ENCODE measurements at places on chromosomes 7 and 10.
A peak's percentile ranks its signal among the peaks of the same experiment; 100 is the strongest.

GRCh38 chr7:37249240-37249639 lies 199.4 kb downstream of the ELMO1 start:
- DNase-seq, result no peak

DNA sequence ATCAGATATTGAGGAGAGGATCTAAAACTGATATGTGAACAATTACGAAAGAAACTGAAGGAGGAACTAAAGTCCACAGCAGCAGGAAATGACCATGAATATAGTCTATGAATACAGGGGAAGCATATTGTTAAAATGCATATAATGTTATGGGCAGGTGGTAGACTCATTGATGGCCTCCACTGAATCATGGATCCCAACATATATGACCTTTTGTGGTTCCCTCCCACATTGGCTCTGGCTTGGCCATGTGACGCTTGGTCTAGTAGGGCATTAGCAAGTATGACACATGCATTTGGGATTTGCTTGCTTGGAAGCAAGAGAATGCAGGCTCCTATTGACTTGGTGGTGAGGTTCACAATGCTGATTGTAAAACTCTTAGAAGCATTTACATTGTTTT lies 55.2 kb upstream of the RAB18 start:
- no peak for DNase-seq

DNA sequence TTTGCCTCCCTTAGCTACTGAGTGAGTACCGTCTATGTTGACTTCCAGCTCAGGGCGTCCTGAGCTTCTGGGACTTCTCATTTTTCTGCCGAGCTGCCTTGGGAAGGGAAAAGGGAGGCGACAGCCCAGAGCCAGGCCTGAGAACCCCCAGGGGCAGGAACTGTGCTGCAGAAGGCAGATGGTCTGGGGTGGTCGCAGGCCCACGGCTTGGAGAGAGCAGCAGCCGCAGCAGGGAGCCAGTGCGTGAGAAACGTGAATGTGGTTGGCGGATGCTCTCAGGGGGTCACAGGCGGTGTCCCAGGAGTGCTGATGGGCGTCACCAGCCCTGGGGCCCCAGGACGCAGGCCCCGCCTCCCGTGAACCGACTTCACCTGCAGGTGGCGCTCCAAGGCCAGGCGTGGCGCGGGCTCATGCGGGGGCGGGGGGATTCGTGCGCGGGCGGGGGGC lies 9.2 kb upstream of the PWWP2B start:
- peak; percentile 40 for DNase-seq

DNA sequence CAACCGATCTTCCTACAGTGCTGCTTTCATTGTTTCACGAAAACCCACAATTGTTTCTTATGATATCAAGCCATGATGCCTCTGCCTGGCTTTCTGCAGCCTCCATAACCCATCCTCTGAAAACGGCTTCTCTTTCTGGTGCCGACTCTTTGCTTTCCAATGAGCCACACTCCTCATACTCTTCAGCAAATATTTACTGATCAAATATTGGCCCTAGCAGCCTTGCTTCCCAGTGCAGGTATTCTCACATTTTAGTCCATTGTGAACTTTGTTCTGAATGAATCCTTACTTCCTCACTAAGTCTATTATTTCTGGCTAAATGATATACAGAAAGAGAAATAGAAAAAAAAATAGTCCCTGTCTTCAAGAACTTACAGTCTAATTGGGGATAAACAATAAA lies 35.5 kb downstream of the LAMB1 start:
- DNase-seq, result no peak

GRCh38 chr10:6211341-6211670 lies 8.6 kb downstream of the PFKFB3 start:
- DNase-seq, result no peak

GRCh38 chr10:104735036-104735756 lies 94.1 kb downstream of the SORCS3 start:
- peak; percentile 46 for DNase-seq

- no peak for DNase-seq
Measured at GRCh38 chr10:37234692-37235091, 109.3 kb downstream of the ANKRD30A start.

- DNase-seq, result no peak
Measured at GRCh38 chr7:42946627-42946950, 14.4 kb downstream of the MRPL32 start.

GRCh38 chr10:120702032-120702431 lies 149.1 kb upstream of the WDR11 start:
- no peak for DNase-seq

DNA sequence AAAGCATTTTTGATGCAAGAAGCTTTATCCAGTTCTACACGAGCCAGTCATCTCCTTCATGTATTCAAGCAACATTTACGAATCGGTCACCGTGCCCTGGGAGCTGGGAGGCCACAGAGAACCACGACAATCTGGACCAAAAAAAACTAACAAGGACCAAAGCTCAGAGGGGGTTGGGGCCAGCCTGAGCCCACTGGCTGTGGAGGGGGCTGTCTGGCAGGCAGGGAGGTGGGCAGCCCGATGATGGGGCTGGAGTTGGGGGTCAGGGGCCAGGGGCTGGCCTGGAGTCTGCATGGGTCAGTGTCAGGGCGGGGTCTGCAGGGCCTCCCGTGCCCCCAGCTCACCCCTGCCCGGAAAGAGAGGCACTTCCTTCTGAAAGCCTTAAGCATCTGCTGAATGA lies 12.5 kb upstream of the GRIFIN start:
- DNase-seq, result no peak

DNA sequence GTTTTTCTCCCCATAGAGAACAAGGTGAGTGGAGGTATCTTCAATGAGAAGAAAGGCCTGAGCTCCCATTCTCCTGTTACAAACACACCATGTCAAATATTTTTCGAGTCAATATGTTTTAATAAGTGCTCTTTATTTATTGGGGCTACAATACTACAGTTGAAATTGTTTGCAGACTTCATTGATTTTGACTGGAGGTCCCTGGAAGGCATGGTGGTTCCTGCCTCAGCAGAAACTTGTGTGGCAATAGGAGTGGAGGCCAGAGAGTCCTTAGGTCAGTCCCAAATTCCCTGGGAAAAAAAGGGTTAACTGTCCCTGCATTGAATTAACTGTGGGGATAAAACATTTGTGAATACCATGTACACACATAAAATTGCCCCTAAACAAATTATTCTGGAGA lies 22.7 kb downstream of the KLF6 start:
- no peak for DNase-seq

DNA sequence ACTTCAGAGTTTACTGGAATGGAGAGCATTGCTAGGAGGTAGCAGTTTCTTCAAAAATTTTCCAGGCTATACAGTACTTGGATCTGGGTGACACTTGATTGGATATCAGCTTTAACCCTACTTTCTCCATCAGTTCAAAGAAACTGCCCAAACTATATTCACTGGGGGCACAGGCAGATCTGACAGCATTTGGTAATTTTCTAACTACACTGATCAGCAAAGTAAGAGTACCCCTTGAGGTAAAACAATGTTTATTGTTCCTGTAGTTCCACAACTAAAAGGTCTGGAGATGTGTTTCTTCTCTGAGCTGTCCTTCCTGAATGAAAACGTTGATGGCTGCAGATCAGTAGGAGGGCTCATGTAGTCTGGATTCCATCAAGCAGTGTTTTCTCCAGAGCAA lies 104.2 kb downstream of the CABCOCO1 start:
- DNase-seq, result no peak

DNA sequence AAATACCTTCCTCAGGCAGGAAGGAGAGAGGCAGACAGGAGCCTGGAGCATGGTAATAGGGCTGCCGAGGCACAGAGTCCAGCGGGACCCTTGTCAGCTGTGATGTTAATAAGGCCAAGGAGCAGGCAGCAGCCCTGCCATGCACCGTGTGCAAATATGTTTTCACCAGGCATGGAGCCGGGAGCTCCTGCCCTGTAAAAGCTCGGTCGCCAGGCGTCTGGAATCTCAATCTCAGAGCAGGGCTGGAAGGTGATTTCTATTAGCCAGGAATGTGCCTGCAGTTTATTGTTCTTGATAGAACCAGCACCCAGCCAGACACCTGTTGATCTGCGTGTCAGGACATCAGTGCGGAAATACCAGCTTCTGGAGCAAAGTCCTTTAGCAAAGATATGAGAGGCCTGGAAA lies 469.8 kb downstream of the GLRX3 start:
- no peak for DNase-seq

DNA sequence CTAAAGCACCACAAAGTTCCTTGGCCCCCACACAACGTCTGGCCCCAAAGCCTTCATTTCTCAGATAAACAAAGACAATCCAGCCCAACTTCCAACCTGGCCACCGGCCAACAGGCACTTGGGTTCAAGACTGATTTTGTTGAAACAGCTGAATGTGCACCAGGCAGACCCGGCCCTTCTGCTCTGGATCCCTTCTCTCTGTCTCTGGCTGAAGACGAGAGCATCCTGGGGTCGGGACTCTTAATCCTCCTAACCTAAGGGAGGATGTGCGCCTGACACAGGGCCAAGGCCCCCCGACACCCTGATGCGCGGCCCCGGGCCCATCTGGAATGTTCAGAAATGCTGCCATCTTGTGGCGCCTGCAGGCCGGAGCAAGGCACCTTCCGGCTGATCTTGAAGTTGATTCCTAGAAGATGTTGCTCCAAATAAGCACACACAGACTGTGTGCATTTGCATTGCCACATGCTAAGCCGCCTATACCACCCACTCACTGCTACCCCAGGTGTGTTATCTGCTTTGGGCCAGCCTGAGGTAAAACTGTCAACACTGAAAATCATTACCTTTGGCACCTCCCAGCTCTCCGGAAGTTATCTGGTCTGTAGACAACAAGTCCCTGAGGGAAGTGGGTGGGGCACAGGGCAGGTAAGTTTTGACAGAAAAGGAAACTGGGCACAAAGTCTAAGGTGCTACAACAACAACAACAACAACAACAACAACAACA lies 98.4 kb upstream of the HABP2 start:
- peak; percentile 27 for DNase-seq

DNA sequence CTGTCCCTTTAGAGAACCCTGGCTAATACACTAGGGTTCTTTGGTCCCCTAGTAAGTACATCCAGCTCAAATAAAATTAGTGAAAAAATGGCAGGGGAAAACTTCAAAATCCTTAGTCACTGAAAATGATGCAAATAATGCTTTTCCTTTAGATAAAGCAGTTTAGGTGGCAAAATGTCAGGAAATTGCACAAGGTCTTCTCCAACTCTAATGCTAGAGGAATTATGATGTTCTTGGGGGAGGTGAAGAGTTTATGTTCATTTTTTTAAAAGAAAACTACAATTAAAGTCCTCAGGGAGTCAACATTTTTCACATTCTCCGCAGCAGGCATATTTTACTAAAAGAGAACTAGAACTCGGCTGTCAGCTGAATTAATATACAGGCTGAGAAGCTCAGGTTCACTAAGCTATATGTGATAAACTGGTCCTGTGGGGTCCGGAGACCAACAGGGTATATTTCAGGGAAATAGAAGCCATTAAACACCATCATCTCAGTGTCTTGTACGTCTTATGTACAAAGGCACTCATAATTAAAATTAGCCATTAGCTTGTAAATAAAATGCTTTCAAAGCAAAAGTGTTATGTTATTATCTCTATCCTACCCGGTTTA lies 1164.7 kb upstream of the AUTS2 start:
- DNase-seq, result no peak

GRCh38 chr10:93081834-93082233 lies 8.1 kb downstream of the CYP26A1 start:
- DNase-seq, result no peak

- no peak for DNase-seq
Measured at GRCh38 chr10:125782616-125783015, 7.0 kb upstream of the MMP21 start.

GRCh38 chr10:96427291-96427690 lies 68.5 kb upstream of the OPALIN start:
- DNase-seq, result no peak

DNA sequence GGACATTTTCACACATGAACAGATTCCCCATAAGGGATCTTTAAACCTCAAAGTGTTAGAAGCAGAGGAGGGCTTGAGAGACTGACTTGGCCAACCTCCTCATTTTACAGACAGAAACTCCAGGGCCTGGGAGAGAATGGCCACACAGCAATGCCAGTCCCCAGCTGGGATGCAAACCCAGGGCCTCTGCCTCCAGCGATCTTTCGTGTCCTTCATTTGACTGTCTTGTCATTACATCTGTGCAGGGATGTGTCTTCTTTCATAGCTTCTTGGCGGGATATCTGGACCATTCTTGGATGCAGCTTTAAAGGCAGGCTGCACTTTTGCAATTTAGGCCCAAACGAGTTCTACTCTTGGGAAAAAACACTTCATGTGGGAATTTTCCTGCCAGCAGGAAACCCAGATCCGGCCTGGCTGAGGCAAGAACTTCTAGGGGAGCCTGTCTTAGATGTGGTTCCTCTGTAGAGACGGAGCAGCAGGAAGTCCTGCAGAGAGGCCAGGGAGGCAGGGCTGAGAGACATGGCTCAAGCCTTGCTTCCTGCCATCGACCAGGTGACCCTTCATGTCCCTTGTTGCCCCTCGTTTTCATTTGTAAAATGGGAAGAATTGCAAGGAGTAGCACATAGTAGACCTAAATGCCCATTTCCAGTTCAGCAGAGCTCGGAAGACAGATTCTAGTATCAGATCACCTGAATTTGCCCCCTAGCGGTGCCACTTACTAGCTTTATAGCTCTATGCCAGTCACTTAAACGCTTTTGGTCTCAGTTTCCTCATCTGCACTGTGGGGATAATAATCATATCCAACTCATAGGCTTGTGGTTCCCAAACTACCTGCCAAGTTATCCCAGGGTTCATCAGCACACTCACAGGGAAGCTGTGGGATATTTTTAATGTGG lies 43.9 kb upstream of the SLC29A3 start:
- DNase-seq, result no peak

- DNase-seq, result no peak
Measured at GRCh38 chr10:116080553-116080952, 192.5 kb downstream of the GFRA1 start.

DNA sequence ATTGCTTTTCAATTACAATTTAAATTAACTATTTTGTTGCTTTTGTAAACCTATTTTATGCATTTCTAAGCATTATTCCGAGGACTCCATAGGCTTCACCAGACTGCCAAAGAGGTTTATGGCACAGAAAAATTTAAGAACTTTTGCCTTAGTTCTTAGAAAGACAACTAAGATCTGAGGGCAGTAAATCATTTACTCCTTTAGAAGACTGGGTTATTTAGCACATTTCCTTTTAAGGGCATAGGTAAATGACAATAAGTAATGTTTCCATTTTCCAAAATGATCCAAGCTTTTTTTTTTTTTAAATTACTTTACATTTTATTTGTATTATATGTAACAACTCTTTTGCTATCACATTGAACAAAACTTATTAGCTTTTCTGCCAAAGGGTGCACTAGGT lies 15.0 kb upstream of the STEAP4 start:
- no peak for DNase-seq

DNA sequence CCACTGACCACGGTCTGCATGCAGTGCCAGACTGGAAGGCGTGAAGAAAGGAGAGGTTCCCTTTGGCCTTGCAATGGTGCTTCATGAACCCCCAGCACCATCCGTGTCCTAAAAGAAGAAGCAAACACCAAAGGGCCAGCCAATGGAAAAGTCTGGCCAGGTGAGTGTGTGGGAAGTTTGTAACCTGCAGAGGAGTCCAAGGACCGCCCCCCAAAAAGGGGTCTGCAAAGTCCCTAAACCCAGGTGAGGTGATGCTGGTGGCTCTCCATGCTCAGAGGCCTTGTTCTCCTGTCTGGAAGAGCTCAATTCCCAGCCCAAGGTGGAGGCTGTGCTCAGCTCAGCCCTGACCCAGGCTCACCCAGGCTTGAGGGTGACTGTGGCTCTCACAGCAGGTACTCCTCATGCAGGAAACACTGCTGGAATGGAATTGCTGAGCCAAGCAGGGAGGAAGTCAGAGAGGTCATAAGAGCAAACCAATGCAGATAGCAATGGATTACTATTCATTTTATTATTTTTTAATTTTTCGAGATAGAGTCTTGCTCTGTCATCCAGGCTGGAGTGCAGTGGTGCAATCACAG lies 52.4 kb upstream of the NANOS1 start:
- no peak for DNase-seq
